8988T (cell line): ENCODE measurements at places on chromosomes 4 and X.

GRCh38 chr4:26081795-26082498, 167.9 kb downstream of the SMIM20 start:
- DNase-seq, result no peak

- no peak for DNase-seq
Measured at GRCh38 chr4:87353592-87353991, 30.9 kb upstream of the HSD17B13 start.

DNA sequence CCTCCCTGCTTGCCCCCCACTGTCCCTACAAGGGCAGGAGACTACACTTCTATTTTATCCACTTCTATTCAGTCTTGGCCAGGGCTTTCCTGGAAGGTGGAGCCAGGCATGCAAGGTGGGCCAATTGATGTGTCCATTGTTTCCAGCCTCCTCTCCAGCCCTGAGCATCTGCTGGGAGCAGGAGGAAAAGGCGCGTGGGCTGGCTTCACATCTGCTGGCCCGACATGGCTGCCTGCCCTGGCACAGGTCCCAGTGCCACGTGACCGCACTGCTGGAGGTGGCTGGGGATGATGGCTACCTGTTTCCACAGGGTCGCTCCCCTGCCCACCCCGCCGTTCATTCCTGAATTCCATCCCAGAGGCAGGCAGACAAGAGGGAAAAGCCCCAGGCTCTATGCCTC, 247.7 kb downstream of the AFAP1 start:
- DNase-seq, result no peak

DNA sequence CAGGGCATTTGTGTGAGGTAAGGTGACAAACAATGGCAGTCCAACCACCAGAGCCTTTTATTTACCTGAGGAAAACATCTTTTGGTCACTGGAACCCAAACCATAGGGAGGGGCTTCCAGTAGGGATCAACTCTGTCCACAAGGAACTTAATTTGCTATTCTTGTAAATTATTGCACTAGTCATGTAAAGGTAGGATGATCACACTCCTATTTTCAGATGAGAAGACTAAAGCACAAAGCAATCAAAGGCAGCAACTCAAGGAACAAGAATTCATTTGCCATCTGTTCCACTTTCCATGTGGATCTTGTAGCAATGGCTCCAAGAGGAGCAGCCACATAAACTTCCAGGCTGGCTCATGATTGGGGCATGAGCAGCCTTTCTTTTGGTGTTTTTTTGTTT, 35.3 kb downstream of the CD99L2 start:
- DNase-seq, result no peak

GRCh38 chr4:188781655-188782054, 642.4 kb downstream of the TRIML1 start:
- no peak for DNase-seq

DNA sequence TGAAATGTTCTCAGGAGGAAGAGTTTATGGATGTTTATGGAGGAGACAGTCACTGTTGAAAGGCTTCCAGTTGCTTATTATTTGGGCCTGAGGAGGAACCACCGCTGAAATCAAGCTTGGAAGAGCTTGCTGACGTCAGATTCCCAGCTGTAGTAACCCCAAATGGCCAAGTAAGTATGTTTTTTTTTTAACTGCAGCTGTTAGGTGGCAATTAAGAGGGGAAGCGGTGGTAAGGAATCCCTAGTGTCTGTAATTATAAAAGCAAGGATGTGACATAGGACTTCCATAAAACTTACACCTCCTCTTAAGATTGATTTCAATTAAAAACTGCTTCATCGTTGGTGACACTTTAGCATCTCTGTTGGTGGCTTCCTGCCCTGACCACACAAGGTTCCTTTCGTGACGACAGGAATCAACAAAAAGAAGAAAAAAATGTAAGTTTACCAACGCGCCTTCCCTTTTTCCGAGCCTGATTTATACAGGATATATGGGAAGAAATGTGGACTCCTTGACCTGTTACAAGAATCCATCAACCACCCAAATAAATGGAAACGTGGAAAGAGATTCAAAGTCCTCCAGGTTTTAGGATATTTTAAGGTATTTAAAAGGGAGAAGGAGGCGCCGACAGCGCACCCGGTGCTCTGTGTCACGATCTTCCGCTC, 884 bp downstream of the RELL1 start:
- no peak for DNase-seq

DNA sequence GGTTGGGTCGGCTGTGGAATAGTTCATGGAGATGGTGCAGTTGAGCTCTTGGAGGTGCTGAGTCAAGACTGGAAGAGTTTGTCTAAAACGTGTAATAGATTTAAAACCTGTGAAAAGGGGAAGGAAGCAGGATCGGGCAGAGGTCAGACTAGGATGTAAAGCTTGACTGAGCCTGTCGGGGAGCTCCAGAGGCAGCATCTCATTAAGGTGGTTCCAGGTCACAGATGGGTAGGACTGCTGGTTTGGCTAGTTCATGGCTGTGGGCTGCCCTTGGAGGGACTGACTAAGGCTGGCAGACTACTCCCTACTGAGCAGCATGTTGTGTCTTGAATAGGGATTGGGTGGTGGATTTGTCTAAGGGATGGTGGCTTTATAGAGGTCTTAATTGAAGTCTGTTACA, 28.4 kb upstream of the WDR1 start:
- DNase-seq, result no peak

DNA sequence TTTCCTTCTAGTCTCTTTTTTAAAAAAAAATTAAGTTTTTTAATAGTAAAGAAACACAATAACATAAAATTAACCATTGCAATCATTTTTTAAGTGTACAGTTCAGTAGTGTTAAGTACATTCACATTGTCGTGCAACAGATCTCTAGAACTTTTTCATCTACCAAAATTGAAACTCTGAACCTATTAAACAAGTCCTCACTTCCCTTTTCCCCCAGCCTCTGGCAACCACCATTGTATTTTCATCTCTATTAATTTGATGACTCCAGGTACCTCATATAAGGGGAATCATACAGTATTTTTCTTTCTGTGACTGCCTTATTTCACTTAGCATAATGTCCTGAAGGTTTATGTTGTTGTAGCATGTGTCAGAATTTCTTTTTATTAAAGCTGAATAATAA, 31.8 kb downstream of the MSL3 start:
- no peak for DNase-seq

DNA sequence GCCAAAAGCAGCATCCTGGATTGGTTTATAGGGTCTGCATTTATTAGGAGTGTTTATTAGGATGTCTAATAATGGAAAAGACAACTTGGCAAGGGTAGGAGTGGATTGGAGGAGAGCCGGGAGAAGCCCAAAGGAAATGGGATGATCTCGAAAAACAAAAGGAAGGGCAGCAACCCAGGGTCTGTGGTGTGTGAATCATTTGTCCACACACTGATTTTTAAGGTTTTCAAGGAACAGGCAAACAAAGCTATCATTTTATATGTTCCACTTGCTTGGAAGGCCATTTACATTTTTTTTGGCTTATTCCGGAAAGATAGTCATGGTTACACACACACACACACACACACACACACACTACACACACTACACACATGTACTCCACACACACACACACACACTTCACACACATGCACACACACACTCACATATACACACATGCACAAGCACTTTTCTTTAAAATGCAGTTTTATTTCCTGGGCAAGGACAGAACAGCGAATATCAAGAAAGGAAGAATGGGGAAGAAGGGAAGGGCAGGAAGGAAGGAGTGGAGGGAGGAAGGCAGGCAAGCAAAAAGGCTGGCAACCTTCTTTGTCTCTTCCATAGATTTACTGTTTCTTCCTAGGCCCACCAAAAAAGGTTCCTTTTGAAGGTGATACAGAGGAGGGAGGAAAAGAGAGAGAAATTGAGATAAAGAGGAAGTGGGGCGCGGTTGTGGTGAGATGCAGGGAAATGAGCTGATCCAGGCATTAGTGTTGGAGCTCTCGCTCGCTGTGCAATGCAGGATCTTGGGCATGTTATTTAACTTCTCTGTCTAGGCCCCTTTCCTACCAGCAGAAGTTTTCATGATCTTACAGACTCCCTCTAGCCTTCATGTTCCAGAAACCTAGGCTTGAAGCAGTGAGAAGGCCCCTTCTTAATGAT, 88.6 kb upstream of the MAML3 start:
- DNase-seq, result no peak

DNA sequence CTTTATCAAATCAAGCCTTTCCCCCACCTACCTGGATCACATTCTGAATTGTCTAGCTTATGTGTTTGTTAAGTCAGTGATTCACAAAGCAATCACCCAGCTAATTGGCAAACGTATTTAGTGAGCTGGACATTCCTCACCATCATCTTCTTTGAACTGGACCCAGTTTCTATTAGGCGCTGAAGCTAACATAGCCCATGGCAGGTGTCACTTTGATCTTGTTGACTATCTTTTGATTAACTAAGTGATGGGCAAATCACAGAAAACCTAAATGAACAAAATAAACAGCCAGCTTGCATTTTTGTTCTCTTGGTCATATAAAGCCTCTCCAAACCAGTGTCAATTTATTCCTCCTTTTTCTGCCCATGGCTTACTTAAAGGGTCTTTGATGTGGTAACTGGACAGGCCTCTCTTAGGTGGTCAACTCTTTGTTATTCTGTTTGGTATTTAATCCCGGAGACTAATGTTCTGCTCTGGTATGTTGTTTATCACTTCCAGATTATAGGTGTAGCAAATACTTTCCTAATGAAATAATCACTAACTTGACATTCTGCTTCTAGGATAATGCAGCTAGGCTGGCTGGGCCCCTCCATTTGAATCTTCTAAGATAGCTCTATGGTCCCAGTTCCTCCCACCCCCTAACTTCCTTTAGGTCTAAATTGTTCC, 105.3 kb upstream of the SMIM10 start:
- DNase-seq, result no peak

GRCh38 chr4:184719407-184719806, 14.5 kb downstream of the CENPU start:
- no peak for DNase-seq

GRCh38 chr4:185192059-185192458, 11.7 kb downstream of the CFAP97 start:
- DNase-seq, result no peak

- no peak for DNase-seq
Measured at GRCh38 chr4:7960790-7961655, 21.4 kb upstream of the AFAP1 start.

DNA sequence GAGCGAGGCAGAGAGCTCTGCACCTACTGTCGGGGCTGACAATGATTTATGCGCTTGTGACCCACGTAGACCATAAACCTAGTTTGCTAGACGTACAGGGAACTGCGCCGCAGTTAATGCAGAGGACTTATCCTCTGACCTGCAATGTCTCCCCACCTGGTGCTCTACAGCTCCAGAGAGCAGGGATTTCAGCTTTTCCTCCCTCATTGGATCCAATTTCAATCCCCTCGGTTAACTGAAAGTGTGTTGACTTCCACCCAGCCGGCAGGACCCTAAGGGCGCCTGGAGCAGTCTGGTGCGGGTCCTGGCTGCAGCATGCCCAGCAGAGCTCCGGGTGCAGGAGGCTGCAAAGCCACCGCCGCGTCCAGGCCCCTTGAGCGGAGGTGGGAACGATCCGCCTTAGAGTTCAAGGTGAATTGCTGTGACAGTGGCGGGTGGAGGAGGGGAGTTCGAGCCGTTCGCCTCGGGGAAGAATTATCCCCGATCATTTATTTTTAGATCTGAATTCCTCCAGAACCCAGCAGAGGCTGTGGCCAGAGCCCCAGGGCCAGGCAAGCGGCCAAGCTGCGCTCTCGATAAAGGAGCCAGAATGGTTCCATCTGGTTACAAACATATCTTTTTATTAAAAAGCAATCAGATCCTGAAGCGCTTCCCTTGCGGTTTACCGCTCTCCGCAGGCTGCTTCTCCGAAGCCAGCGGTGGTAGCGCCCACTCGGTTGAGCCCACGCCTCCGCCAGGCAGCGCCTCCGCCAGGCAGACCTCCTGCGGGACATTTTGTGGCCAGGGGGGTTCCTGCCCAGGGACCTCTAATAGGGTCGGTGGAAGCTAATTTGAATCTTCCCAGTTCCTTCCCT, 66.0 kb downstream of the FBXO8 start:
- DNase-seq, result no peak

GRCh38 chr4:29390921-29391320, 1329.2 kb upstream of the PCDH7 start:
- DNase-seq, result no peak

DNA sequence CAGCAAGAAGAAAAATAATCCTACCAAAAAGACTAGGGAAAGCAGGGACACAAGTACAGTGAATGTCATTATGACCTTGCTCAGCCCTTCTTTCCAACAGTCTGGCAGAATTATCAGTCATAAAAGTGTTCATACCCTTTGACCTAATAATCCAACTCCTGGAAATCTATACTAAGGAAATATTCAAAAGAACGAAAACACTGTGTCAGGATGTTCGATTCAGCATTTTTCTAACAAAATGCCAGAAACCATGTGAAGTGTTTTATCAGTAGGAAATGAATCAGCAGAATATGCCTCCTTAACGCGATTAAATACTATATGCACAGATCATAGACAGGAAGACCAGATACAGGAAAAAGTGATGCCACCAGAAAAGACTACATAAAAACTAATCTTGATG, 16.2 kb upstream of the S100G start:
- DNase-seq, result no peak

GRCh38 chr4:6425336-6425735, 47.1 kb downstream of the PPP2R2C start:
- no peak for DNase-seq

- DNase-seq, result no peak
Measured at GRCh38 chr4:150501009-150501727, 80.8 kb upstream of the MAB21L2 start.

DNA sequence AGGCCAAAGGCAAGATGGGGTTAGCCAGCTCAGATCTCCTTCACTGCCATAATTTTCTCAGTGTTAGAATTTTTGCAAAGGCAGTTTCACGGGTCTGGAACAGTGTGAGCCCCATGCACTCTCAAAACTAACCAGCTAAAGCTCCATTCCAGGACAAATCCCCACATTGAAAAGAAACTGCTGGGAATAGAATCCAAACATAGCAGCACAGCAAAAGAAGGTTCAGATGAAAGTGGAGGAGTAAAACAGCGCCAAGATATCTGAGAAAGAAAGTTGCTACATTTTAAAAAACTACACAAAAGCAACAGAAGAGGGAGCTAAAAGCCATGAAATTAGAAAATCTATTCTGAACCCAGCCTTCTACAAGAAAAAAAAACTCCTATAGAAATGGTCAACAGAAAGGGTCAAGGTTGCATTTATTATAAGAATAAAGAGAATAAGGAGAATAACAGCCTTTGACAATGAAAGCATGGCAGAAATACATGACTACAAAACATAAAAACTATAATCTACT, 39.6 kb upstream of the SLC7A3 start:
- DNase-seq, result no peak

DNA sequence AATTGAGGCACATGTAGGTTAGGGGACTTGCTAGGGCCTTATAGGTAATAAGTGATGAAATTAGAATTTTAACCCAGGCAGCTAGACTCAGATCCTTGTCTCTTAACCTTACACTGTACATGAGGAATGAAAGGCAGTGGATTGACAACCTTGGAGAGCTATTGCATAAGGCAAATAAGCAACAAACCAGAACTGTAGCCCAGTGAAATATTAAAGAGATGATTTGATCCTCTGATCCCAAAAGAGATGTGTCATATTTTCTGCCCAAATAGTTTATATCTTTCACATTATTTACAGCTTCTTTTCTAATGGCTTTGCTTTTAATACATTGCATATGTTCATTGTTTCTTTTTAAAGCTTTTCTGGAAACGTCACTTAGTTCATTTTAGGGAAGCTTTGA, 252.6 kb downstream of the ANK2 start:
- no peak for DNase-seq
